ENCODE measurements at places on chromosomes 7 and 10. TPM values are rescaled to one million over a fixed set of nuclear protein-coding genes. Genes with fewer than 3 reads are reported as not detected.

DNA sequence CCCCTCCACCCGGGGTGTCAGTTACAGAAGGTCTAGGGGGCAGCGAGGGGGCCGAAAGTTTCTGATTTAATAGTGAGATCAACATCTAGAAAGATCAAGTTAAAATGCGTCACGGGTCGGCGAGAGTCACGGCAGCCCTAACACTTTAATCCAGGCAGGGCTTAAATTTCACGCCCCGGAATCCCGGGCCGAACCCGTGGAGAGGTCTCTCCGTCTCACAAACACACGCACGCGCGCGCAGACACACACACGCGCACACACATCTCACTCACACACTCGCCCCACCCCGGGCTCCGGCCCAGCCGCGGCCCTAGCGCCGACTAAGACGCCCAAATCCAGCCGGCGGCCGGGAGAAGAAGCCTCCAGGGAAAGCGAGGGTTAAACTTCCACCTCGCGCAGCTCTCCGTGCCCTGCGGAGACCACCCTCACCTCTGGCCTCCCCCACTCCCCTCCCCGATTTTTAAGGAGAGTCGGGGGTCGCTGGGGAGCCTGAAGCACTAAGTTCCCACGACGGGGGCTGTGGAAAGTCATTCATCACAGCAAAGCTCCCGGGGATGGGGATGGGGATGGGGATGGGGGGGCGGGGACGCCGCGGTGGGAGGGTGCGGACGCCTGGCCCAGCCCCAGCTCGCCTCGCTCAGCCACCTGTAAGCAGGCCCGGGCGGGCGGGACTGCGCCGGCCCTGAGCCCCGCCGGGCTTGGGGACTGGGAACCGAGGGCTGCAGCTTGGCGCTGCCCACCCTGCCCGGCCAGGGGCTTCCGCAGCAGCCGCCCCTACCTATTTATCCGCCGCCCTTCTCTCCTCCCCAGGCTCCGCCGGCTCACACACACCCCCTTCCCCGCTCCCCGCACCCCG lies 1.6 kb downstream of the PDGFA start:
- DNase-seq = peak; percentile 71

- no peak for DNase-seq
Observed at GRCh38 chr7:25850735-25851134, 301.3 kb upstream of the NFE2L3 start.

GRCh38 chr7:47056731-47057130 lies 525.2 kb downstream of the TNS3 start:
- DNase-seq = no peak

JAKMIP3 gene
- under 0.01 TPM for total RNA-seq

DNA sequence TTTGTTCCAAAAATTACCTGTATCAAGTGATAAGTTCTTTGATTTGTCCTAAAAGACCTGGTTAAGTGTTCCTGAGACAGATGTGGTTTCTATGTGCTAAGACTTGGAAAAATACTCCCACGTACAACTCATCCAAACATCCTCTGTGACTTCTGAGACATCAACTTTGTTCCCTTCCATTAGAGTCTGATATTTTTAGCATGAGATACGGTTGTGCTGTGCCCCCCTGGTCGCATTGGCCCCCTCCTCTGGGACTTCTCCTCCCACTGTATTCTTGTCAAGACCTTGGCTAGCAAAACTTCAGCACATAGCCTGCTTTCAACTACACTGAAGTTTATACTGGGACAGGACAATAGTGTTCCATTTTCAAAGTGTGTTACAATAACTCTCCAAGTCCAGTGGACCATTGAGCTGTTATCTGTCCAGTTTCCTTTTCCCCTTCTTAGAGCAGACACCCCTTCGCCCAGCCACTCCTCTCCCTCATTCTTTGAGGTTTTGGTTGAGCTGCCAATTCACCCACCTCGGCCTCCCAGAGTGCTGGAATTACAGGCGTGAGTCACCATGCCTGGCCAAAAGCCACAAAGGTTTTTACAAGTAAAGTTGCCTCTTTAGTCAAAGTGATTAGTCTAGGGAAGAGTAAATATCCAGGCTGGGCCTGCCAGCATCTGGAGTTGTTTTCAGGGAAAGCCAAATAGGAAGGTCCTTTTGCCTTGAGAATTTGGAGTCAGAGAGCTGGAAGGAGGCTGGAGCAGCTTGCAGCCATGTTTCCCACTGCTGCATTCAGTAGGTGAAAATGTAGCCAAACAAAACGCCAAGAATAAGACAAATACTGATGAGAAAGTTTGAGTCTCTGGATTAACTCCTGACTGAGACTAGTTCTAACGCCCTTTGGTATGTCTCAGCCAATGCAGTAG lies 17.8 kb upstream of the PDLIM1 start:
- DNase-seq = no peak

DNA sequence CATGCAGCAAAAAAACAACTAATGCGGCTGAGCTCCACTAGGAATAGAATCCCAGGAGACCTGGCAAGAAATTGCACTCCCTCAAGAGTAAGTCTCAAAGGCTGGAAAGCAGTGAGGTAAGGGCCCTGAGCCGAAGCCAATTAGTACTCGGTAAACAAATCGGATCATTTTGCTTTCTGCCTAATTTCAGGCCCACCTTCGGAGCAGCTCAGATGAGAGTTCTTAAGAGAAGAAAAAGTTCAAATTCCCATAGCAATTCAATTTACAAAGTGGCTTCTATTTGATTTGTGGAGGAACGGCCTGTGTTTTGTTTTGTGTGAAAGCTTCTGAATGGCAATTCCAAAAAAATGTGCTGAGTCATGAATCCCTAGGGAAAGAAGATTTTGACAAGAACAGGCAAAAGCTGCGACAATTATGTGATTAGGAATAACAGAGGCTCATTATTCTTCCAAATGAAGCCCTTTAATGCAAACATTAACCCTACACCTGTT lies 60.9 kb downstream of the SLC16A9 start:
- DNase-seq = no peak

DNA sequence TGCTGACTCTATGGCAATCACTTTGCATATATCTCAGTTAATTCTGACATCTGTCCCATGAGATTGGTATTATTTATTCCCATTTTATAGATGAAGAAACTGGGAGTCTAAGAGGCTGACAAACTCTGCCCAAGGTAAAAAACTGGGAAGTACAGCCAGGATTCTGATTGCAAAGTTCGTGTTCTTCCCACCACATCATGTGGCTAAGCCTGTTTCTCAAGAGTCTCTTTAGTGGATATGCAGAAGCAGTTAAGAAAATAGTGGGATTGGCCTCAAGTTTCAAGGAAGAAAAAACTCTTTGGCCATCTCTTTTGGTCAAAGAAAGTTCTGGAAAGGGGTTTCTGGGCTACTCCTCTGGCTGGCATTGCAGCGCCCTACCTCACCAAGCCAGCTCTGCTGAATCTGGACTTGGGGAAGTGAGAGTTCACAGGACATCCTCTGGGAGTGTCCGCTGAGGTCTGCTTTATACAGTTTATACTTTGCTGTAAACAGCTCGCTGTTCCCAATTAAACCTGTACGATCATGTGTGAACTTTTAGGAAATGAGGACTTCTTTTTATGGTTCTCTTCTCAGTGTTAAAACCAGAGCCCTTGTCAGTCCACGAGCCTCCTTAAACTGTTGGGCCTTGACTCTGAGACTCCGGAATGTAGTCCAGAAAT lies 12.2 kb upstream of the BMPR1A start:
- DNase-seq = no peak

HECW1 gene
- total RNA-seq = not detected

GRCh38 chr10:35349389-35349915 lies 13.1 kb downstream of the CCNY start:
- no peak for DNase-seq

LRRD1 gene
- total RNA-seq = under 0.01 TPM

CTAGE6 gene
- total RNA-seq = under 0.01 TPM

GRCh38 chr7:17588730-17589129 lies 290.3 kb downstream of the AHR start:
- no peak for DNase-seq

- DNase-seq = no peak
Observed at GRCh38 chr7:29228289-29229011, 33.9 kb downstream of the CHN2 start.

GRCh38 chr10:93475227-93475626 lies 6.9 kb downstream of the MYOF start:
- no peak for DNase-seq

- DNase-seq = no peak
Observed at GRCh38 chr7:133611955-133612354, 359.1 kb downstream of the EXOC4 start.

- DNase-seq = no peak
Observed at GRCh38 chr7:43392638-43393330, 190.1 kb upstream of the STK17A start.

ATOH7 gene
- not detected for total RNA-seq

ACTL6B gene
- not detected for total RNA-seq

GRCh38 chr7:80480566-80480965 lies 31.3 kb downstream of the GNAT3 start:
- no peak for DNase-seq

- peak; percentile 78 for DNase-seq
Observed at GRCh38 chr10:97399843-97400545, 1.1 kb downstream of the RRP12 start.

DNA sequence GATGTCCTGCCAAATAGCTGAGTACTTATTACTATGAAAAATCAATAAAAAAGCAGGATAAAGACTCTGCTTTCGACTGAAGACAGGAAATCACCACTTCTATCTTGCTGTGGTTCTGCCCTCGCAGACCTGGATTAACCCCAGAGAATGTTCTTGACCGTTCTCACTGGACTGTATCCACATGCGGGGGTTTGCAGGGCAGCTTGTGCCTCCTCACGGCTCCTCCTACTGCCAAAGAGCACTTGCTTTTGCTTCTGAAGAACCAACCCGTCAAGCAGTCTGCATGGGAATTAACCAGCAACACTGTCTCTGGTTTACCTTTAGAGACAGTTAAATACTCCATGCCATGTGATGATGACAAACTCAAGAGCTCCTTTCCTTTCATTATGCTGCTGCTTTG lies 184.0 kb downstream of the GFRA1 start:
- DNase-seq = no peak

- no peak for DNase-seq
Observed at GRCh38 chr10:97002670-97003069, 170.6 kb downstream of the LCOR start.

OR6V1 gene
- total RNA-seq = not detected

PRSS37 gene
- not detected for total RNA-seq

TAS2R41 gene
- total RNA-seq = not detected

DNA sequence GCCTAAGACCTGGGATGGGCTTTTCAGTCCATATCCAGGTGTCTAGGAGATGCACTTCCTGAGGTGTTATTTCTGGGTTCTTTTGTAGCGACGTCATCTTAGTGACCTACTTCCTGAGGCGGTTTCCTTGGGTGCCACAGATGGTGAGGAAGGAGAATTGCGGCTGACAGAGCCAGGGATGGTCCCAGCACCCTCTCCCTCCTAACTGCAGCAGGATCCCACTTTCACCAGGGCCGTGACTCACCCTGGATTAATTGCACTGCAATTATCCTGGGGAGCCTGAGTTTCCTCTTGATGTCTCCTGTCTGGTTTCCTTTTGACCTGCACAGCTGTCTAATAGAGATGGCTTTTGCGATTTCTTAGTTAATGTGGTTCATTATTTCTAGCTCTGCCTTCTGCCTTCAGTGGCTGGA lies 271.7 kb downstream of the TCF7L2 start:
- DNase-seq = no peak

- DNase-seq = no peak
Observed at GRCh38 chr7:44853391-44853790, 5.5 kb upstream of the H2AZ2 start.

DNA sequence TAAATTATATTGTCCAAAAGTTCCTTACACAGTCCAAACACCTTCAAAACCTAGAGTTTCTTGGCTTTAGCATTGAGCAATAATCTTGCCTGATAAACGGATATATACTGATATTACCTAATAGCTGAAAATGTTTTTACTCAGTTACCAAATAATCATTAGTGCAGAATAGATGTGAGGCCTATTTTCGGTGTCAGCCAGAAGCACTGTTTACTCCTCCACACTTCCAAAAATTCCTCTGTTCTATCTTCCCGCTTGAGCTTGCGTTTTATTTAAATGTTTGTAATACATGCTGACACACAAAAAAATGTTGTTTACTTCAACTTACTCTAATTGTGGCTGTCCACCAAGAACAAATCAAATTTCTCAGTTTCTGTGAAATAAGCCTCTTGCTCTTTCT lies 606.2 kb upstream of the TEX47 start:
- DNase-seq = no peak

- no peak for DNase-seq
Observed at GRCh38 chr7:97021747-97022490, 2.7 kb downstream of the DLX5 start.

- DNase-seq = no peak
Observed at GRCh38 chr10:24425151-24425550, 216.2 kb downstream of the KIAA1217 start.
